ENCODE measurements at places on chromosomes 16 and 17.

DNA sequence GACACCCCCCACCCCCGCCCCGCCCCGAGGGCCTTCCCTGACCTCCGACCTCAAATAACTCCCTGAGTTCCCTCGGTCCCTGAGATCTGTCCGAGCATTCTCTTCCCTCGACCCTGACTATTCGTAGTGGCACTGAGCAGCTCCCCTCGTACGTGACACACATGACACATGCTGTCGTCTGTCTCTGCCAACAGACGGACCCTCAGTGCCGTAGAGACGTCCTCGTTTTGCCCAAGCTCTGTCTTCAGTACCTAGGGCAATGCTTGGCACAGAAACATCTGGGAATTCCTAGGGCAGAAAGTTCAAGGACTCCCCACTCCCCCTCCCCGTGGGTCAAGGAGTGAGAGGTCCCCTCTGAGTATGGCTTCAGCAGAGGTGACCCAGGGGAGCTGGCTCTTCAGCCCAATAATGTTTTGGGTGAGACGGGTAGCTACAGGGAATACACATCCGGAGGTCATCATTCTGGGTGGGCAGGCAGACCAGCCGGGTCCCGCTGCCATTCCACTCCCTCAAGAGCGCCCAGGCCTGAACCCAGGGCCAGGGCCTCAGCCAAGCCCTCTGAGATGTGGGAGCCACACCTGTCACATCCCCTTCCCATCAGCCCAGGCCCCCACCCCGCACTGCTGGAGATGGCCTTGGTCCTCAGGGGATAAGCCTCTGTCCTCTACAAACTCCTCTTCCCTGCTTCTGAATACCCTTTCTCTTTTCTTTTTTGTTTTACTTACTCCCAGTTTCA is 671 bp upstream of the FADS6 start:
- no peak for DNase-seq

DNA sequence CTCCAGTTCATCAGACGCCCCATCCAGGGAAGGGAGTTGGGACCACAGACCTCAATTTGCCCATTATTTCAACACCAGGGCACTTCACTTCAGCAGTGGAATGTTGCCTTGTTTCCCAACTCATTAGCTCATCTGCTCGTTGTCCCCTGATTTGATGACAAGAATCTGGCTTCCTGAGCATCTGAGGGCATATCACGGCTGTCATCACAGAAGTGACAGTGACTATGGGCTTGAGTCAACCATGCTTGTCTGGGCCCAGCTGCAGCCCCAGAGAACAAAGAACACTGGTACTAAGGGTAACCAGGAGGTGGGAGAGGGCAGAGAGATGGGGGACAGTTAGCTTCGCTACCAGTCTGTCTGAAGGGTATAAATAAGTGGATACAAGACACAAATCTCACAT is 266.0 kb upstream of the SDK2 start:
- no peak for DNase-seq

- no peak for DNase-seq
These were observed 1494.0 kb upstream of the CDH8 start for GRCh38 chr16:63530208-63530607.

DNA sequence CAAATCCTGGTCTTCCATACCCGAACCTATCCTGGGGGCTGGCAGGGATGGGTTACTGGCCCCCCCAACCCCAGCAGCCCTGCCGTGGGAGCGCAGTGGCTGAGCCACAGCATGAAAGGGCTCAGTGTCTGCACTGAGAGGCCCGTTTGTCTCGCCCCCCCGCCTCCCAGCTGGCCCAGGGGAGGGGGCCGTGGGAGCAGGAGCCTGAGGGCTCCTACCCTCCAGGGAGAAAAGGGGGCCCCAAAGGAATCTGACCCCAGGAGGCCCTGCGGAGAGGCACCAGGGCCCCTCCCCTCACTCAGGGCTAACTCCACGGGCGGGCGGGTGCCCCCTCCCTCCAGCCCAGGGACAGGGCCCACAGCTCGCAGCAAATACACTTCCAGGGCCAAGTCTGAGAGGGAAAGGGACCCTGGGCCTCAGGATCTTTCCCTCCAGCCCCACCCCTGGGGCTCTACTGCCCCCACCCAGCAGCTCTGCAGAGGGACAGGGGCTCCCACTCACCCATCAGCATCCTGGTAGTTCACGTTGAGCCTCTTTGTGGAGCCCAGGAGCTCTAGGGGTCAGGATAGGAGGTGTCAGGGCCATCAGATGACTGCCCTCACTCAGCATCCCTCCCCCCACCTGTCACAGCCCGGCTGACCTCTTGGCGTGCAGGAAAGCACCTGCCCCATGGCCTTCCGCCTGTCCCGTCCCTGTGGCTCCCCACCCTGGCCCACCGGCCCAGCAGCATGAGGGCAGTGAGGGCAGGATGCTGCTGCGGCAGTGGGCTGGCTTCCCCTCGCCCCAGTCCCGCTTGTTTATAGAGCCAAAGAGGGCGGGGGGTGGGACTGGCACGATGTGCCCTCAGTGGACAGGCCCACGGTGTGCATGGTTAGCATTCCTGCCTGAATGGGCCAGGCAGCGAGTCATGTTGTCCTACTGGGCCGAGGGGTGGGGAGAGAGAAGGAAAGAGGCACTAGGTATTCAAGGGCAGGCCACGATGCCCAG is 7.3 kb downstream of the CASKIN2 start:
- no peak for DNase-seq

DNA sequence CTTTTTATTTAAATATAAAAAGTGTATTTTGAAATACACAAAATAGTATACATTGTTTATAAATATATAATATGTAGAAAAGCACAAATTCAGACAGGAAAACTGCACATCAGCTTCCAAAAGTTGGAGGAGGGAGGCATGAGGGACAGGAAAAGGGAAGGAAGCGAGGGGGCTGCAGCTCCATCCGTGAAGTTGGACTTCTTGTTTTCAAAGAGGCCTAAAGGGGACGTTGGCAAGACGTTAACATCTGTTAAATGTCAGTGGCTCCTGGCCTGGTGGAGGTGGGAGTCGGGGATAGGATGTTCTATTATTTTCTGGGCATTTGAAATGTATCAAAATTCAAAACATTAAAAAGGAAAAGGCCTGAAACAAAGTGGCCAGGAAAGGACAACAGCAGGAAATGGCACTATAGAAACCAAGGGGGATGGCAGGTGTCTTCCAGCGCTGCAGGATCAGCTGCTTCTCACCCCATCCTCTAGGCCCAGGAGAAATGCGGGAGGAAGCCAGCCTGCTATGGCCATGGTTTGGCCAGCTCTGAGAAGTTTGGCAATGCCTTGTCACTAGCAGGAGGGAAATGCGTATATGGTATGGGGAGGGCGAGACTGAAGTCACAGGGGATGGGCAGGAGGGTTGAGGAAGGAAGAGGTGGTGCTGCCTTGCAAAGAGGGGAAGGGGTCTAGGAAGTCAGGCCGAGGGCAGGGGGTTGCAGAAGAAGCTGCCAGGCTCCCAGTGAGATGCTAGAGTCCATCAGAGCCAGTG is 6.4 kb downstream of the CMTM2 start:
- no peak for DNase-seq

GRCh38 chr16:68236137-68236825 is 354 bp upstream of the ESRP2 start:
- no peak for DNase-seq

DNA sequence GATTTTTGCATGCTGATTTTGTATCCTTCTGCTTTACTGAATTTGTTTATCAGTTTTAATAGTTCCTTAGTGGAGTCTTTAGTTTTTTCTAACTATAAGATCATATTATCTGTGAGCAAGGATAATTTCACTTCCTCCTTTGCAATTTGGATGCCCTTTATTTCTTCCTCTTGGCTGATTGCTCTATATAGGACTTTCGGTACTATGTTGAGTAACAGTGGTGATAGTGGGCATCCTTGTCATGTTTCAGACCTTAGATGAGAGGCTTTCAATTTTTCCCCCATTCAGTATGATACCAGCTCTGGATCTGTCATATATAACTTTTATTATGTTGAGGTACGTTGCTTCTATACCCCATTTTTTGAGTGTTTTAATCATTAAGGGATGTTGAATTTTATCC is 224.5 kb upstream of the CNTNAP4 start:
- no peak for DNase-seq

DNA sequence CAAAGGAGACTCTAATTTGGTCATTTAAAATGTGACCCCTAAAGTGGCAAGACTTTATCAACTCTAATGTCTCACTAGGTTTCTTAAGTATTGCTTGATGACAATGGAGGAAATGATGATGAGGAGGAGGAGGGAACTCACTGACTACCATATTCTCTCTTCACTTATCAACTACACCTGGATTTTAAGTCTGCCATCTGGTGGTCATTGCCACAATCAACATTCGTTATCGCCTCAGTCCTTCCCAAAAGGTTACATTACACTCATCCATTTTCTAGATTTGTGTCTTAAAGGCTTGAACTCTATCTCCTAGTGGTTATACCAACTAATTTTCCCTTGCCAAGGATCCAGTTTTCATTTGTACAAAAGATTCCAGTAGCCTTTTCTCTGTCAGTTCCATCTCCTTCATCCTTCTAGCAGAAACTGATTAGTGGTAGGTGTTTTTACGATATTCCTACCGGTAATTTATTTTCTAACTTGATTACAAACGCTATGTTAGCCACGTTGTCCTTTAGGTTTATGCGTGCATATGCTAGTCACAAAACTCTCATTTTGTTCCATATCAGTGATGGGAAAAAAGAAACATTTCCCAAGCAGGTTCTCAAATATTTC is 114.6 kb upstream of the NOG start:
- no peak for DNase-seq

DNA sequence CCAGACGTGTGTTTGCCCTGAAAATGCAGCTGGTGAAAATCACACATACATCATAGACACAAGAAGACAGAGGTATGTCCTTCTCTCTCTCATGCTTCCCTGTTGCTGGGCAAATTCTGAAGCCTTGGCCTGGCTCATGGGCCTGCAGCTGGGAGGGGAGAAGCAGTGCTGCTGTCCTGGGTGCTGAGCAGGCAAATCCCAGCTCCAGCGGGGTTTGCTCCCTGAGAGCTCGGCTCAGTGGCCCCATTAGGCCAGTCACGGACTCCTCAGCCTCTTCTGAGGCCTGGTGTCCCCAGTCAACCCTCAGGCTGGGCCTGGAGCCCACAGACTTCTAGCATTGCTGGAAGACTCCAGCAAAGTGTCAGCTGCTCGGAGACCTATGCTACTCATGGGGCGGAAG is 11.7 kb downstream of the RHBDL3 start:
- DNase-seq, result no peak

DNA sequence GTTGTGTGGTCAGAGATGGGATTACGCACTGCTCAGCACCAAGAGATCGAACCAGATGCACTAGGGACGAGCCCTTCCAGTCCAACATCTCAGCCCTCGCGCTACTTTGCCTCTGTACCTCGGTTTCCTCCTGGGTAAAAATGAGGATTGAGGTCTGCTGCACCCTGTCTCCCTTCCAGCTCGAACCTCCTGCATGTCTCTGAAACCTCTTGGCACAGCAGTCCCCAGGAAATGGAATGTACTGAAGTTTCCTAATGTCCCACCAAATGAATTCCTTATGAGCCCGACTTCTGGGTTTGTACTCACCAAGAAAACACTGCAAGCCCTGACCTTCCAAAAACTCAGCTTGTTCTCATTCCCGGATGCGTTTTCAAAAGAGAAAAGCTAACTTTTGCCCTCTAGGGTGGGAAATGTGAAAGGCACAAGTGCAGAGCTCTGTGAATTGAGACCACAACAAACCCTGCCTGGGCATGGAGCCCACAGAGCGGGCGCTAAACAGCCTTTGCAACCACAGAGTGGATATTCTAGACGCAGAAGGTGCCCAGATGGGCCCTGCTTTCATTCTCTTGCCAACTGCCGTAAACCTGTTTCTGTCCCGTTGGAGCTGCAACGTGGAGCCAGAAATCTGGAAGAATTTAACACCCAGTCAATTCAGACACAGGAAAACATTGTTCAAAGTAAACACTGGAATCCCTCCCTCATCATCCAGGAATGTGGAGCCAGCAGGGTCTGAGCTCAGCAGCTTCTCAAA is 10.3 kb downstream of the CDRT4 start:
- no peak for DNase-seq

DNA sequence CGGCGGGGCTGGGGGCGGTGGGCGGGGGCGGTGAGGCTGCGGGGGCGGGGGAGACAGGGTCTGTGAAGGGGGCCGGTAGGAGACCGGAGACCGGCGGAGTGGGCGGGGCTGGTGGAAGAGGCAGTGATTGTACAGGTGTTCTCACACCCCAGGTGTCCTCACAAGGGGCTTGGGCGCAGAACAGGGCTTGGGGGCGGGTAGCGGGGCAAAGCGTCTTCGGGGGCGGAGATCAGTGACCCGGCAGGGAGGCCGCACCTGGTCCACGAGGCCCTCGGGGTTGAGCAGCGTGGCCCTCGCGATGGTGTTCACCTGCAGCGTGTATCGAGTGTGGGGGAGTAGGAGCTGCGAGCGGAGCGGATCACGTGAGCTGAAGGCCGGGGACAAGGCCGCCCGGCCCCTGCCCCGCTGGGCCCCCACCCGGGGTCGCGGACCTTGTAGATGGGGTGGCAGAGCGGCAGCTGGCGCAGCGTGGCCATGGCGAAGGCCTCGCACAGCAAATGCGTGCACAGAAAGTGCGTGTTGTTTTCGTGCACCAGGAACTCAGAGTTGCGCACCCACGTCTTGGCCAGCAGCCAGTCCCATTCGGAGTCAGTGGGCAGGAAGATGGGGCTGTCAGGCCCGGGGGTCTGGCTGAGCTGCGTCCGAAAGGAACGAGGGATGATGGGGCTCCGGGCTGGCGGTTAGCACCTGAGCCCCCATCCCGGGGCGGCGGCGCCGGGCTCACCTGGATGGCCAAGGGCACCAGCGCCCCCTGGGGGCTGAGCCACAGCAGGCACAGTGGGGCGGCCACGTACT is 8.5 kb downstream of the ALOXE3 start:
- no peak for DNase-seq

GRCh38 chr17:81995463-81996231 is 18.2 kb downstream of the ASPSCR1 start:
- no peak for DNase-seq

DNA sequence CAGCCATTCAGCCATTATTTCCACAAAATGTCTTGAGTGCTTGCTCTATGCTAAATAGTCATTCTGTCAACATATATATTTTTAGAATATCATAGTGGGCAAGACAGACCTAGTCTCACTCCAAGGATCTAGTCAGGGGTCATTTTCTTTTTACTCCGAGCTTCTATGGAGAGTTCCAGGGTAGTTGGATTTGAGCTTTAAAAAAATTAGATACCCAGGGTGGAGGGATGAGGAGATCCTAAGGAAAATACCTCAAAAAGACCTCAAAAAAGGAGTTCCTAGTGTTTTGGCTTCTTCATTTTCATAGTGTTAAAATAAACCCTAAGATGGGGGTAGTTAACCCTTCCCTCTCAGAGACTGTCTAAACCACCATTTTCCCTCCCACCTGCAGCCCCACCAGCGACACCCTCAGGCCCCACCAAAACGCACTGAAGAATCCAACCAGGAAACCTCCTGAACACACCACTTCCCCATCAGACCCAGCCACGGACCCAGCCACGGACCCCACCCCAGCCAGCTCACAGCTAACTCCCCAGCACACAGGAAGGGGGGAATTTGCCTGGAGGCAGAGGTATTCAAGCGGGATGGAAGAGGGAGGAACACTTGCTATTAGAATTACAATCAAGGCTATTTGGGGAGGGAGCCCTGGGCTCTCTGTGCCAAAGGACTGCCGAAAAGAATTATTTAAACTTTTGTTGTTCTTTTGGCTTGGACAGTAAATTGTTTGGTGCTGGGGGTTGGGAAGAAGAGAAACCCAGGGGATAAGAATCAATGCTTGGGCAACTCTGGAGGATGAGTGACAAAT is 2.2 kb downstream of the ETV4 start:
- no peak for DNase-seq
